Mucosa of gallbladder (tissue), 1 donor: ENCODE measurements at places on chromosomes 13 and 19.

DNA sequence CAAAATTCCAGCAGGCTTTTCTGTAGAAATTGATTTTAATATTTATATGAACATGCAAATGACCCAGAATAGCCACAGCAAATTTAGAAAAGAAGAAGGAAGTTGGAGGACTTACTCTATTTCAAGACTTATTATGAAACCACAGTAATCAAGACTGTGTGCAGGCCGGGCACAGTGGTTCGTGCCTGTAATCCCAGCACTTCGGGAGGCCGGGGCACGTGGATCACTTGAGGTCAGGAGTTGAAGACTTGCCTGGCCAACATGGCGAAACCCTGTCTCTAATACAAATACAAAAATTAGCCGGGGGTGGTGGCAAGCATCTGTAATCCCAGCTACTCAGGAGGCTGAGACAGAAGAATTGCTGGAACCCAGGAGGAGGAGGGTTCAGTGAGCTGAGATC is 6.0 kb upstream of the FFAR2 start:
- DNase-seq = no peak

DNA sequence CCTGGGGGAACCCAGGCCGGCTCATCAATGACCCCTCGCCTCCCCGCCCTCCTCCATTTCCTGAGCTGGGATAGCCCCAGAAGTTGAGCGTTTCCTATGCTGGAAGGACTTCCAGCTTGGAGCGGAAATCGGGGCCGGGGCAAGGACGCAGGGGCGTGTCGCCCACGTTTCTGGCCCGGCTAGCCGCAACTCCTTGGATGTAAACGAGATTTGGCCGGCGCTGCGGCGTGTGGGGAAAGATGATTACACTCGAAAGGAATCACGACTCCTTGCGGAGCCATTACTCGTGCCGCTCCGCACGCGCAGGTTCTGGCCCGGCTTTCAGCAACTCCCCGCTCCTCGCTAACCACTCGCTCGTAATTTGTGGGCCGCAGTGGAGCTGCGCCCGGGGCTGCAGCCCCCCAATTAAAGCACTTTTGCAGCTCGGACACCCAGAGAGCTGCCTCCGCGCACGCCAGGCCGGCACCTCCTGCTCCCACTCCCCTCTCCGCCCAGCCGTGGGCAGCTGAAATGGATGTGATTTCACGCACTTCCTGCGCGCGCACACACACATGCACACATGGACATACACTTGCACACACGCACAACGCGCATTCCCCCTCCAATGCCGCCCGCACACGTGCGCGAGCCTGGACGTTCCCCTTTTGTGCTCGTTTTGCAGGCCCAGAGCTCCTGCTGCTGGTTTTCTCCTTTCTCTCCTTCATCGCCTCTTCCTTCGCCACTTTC is 15.7 kb downstream of the ZIC5 start:
- DNase-seq = no peak

DNA sequence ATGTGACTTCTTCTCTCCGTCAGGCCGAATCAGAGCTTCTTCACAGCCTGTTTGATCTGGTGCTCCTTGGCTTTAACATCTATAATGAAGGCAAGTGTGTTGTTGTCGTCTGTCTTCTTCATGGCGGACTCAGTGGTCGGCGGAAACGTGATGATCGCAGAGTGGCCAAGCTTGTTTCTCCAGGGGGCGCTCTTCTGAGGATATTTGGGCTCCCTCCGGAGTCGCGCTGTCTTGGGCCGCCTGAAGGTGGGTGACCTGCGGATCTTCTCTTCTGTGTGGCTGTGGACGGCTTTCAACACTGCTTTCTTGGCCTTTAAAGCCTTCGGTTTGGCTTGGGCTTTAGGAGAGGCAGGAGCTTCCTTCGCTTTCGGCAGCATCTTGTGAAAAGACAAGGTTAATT is 9.8 kb downstream of the TPRX1 start:
- DNase-seq = no peak

GRCh38 chr19:51460164-51460992 is 2.1 kb upstream of the SIGLEC8 start:
- DNase-seq = no peak

- no peak for DNase-seq
Observed at GRCh38 chr13:47621931-47622330, 379.1 kb downstream of the SUCLA2 start.

GRCh38 chr13:110801044-110801443 is 87.5 kb downstream of the ING1 start:
- DNase-seq = no peak

- no peak for DNase-seq
Observed at GRCh38 chr19:29093553-29093908, 119.4 kb downstream of the UQCRFS1 start.

DNA sequence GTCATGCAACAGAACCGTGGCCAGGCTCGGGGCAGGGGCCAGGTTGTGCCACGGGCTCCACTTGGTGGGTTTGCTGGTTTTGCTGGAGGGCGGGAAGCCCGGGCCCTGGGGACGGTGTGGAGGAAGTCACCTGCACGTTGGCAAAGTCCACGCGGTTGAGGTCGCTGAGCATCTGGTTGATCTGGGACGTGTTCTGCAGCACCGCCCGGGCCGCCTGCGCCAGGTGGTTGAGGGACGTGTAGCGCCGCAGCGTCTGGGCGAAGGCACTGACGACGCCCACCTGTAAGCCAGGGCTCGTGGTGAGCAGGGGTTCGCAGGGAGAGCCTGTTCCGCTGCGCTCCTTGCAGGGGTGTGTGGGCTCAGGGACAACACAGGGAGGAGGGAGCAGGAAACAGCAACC is 24.7 kb upstream of the RANBP3 start:
- no peak for DNase-seq

DNA sequence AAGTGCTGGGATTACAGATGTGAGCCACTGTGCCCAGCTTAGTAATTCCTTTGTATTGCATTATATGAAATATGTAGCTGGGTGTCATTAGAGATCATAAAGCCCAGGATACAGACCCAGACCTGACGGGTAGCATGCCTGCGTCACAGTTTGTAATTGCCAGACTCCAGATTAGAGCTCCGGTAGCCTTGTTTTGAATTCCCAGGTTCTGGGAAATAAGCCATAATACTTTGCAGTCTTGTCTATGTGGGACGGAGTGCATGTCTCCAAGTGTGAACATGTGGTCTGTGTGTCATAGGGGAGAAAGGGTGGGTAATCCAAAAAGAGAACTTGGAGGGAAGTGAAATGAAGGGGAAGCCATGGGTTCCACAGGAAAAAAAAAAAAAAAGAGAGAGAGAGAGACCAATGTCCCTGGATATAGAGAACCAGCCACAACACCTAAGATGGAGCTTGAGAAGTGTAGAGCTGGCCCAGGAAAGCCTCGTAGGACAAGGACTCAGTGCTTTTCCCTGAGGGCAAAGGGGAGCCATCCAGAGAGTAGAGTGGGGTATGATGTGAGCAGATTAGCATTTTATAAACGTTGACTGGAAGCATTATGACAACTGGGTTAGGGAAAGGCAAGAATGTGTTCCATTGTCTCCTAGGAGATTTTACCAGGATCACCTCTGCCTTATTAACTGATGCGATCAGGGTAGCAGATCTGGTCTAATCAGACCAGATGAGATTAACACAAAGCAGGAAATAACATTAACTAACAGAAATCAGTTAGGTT is 2.6 kb downstream of the ZSCAN4 start:
- no peak for DNase-seq

GRCh38 chr19:49057636-49058234 is at the start of gene CGB7:
Gene CGB7, minus strand, starts transcription at chr19:49057749. Its CDS starts 2,374 bp downstream, at chr19:49055375.
- DNase-seq = peak; percentile 49

DNA sequence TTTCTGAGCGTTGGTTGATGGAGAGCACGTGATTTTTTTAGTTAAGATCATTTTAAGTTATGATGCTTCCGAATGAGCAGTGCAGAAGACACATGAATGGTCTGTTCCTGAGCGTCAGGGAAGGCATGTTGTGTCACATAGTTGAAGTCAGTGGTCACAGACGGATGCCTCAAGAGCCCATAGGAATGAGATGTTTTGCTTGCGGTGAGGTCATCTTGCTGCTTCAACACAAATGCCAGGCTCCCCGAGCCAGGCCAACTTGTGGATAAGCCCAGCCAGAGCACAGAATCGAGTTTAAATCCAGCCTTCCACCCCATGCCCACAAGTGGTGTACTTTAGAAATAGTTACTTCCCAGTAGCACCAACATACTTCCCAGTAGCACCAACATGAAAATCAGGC is 5.4 kb downstream of the UPF3A start:
- DNase-seq = no peak
